ENCODE measurements at places on chromosomes 6 and 20. TPM values are rescaled to one million over a fixed set of nuclear protein-coding genes. Genes with fewer than 3 reads are reported as not detected.

GRCh38 chr6:42841844-42842584 is 37.4 kb upstream of the RPL7L1 start:
- no peaks in the 10 kb centered on the region for H3K27me3 ChIP-seq
- DNase-seq = no peak
- no peaks in the 10 kb centered on the region for H3K4me1 ChIP-seq
- H3K27ac ChIP-seq = no peak overlapping the region
- peaks cover 64% of the 10 kb centered on the region for H3K36me3 ChIP-seq

DNA sequence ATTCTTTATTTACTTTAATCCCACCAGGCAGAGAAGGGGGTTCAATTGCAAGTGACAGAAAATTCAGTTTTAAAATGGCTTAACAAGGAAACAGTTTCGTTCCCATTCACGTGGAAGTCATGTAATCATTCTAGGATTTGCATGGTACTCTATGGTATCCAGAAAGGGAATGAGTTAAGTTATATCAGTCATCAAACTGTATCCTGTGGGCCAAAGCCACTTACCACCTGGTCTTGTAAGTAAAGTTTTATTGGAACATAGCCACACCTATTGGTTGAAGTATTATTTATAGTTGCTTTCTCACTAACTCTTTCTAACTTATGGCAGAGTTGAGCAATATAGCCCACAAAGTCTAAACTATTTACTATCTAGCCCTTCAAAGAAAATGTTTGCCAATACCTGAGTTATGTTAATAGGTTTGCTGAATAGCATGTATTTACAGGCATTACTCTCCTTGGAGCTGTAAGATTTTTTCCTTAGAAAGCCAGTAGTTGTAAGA is 10.2 kb upstream of the MMS22L start:
- no peak overlapping the region for H3K27ac ChIP-seq
- no peak overlapping the region for H3K4me3 ChIP-seq
- no peak for DNase-seq
- H3K27me3 ChIP-seq = peaks cover 5% of the 10 kb centered on the region

DNA sequence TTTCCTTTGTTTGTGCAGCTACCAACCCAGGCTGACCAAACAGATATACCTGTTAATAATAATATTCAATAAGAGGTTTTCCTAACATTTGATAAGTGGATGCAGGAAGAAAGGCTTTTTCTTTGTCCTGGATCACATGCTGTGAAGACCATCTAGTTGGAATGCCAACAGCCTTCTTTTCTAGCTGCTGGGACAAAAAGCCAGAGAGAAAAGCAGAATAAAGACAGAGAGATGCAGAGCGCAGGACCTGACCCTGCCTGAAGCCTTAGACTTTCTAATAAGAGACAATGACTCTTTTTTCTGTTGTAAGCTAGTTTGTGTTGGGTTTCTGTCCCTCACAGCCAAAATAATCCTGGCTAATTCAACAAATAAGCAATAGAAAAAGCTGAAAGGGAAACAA is 308.2 kb downstream of the PHF3 start:
- H3K27me3 ChIP-seq = no peaks in the 10 kb centered on the region
- no peaks in the 10 kb centered on the region for H3K4me1 ChIP-seq
- H3K4me3 ChIP-seq = no peak overlapping the region
- no peak for DNase-seq
- no peak overlapping the region for H3K27ac ChIP-seq

TSHZ2 gene
- polyA plus RNA-seq = 1.5 TPM

ROS1 gene
- not detected for polyA plus RNA-seq

RIMS1 gene
- not detected for polyA plus RNA-seq

MICB gene
- polyA plus RNA-seq = 1.2 TPM
